ENCODE measurements at places on chromosomes 1 and 21.

GRCh38 chr1:19163261-19163660 is 46.8 kb downstream of the UBR4 start:
- DNase-seq: no peak

- no peak for DNase-seq
Observed at GRCh38 chr1:60637651-60638050, 444.7 kb upstream of the NFIA start.

- DNase-seq: no peak
Observed at GRCh38 chr21:39658066-39658465, 45.3 kb downstream of the B3GALT5 start.

DNA sequence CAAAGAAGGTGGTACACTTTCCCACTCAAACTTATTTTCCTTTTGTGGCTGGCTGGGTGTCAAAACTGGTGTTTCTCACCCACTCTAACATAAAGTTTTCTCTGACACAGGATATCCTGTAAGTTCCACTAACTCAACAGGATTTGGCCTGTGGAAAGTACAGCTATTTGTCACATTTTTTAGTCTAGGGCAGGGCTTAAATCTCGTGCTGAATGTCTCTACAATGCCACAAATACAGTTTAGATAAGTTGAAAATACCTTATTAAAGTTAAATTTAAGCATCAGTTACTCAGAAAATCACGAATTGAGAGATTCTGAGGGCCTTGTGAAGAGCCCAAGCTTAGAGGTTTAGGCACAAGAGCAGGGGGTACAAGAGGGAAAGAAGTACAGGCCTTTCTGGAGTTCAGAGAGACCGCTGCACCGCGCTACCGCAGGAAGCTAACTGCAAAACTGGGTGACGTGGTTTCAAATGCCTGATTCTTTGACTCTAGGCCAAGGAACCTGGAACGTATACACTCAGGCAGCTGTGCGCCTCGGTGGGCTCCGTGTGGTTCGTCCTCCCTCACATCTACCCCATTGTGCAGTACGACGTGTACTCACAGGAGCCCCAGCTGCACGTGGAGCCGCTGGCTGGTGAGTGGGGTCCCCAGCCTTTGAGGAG is 23.4 kb upstream of the PWP2 start:
- DNase-seq: no peak

GRCh38 chr1:184669391-184669790 is 85.3 kb downstream of the EDEM3 start:
- DNase-seq: no peak

DNA sequence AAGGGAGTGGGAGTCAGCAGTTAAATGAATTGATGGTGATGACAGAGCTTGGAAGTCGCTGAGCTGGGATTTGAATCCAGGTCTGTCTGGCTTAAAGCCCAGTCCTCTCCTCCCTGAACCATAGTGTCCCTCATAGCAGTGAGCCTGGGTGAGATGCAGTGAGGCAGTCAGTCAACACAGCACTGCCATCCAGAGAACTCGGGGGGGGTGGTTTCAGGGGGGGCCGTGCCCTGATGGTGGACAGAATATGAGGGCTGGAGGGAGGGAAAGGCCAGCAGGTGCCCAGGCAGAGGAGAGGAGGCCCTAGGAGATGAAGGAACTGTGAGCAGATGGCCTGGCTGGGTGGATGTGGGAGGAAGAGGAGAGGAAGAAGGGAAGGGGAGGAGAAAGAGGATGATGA is 405.6 kb downstream of the PTPRU start:
- no peak for DNase-seq

DNA sequence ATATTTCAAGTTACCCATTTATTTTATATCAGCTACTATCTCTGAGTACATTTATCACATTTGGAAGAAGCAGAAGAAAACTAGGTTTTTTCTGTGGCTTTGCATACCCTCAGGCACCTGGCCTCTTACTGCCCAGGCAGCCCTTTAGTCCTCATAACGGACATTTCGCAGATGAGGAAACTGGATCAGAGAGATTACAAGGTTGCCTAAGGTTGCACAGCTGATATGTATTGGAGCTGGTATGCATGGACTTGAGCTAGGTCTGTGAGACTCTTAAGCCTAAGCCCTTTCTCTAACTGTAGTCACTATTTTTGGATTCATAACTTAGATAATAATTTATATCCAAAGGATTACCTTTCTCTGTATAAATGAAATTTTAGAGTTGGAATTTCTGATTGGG is 4.0 kb downstream of the CNIH3 start:
- no peak for DNase-seq

- DNase-seq: no peak
Observed at GRCh38 chr1:165281207-165281901, 75.2 kb downstream of the LMX1A start.

GRCh38 chr1:151661751-151662150 is 49.9 kb downstream of the SNX27 start:
- no peak for DNase-seq

- no peak for DNase-seq
Observed at GRCh38 chr1:40606978-40607377, 58.5 kb downstream of the RIMS3 start.

DNA sequence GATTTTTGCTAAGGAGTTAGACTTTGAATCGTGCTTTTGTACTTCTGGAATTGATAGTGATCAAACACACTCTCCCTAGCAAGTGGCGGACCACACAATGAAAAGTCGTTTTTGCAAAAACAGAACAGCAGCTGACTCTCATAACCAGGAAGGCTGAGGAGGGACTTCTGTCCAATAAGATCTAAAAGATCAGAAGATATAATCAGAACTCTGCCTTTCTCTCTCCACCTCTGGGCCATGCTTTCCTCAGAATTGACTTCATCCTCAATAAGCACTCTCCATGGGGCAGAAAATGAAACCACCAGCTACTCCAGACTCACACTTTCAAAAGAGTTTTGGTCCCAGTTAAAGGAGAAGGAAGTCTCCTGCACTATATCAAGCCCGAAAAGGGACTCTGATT is 55.3 kb upstream of the SAMD13 start:
- no peak for DNase-seq

DNA sequence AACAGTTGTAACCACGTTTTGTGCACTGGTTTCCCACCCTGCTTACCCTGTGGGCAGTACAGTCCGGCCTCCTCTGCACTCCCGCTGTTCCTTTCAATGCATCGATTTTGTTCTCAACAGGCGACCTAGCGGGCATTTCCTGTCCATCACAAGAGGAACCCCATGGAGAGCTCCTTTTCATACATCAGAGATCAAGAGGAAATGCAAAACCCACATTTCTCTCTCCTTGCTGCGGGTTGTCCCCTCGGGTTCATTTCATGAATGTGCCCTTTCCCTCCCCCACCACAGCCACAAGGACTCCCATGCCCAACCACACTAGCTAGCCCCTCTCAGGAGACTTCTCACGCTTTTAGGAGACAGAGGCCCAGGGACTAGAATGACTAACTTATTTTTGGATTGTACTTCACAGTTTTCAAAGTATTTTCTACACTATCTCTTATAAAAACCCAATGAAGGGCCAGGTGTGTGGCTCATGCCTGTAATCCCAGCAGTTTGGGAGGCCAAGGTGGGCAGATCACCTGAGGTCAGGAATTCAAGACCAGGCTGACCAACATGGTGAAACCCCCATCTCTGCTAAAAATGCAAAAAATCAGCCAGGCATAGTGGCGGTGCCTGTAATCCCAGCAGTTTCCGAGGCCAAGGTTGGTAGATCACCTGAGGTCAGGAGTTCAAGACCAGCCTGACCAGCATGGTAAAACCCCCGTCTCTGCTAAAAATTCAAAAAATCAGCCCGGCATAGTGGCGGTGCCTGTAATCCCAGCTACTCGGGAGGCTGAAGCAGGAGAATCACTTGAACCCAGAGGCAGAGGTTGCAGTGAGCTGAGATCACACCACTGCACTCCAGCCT is 18.4 kb downstream of the ATP1A4 start:
- no peak for DNase-seq

- no peak for DNase-seq
Observed at GRCh38 chr1:234655328-234656069, 45.5 kb upstream of the IRF2BP2 start.

Measured in NCI-H460 (cell line).